ENCODE measurements at places on chromosomes 13 and 19.

DNA sequence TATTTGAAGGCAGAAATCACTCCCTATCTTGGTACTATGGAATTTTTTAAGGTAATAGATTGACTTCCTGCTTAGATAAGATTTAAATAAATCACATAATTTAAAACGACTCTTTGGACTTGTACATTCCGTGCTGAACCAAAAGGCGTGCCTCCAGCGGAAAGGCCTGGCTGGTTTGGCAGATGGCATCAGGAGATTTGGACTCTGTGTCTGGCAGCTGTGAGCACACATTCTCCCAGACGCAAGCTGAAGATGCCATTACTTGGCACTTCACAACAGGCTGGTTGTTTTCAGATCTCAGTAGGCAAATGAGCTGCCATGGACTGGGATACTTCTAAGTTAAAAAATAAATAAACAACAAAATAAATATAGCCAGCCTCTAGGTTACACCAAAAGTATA, 104.5 kb upstream of the SLC15A1 start:
- DNase-seq, result no peak

DNA sequence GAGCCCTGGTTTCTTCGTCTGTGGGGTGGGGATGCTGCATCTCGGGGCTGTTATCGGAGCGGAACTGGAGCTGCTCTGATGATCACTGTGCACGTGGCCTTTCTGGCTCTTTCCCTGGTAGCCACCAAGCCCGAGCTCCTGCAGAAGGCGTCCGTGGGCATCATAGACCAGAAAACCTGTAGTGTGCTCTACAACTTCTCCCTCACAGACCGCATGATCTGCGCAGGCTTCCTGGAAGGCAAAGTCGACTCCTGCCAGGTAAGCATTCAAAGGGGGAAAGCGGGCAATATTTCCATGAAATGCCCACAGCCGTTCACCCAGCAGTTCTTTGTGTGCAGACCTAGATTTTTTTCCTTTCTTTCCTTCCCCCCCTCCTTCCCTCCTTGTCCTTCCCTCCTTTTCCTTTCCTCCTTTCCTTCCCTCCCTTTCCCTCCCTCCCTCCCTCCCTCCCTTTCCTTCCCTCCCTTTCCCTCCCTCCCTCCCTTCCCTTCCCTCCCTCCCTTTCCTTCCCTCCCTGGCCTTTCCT, 9.4 kb downstream of the TIMM13 start:
- DNase-seq, result no peak

DNA sequence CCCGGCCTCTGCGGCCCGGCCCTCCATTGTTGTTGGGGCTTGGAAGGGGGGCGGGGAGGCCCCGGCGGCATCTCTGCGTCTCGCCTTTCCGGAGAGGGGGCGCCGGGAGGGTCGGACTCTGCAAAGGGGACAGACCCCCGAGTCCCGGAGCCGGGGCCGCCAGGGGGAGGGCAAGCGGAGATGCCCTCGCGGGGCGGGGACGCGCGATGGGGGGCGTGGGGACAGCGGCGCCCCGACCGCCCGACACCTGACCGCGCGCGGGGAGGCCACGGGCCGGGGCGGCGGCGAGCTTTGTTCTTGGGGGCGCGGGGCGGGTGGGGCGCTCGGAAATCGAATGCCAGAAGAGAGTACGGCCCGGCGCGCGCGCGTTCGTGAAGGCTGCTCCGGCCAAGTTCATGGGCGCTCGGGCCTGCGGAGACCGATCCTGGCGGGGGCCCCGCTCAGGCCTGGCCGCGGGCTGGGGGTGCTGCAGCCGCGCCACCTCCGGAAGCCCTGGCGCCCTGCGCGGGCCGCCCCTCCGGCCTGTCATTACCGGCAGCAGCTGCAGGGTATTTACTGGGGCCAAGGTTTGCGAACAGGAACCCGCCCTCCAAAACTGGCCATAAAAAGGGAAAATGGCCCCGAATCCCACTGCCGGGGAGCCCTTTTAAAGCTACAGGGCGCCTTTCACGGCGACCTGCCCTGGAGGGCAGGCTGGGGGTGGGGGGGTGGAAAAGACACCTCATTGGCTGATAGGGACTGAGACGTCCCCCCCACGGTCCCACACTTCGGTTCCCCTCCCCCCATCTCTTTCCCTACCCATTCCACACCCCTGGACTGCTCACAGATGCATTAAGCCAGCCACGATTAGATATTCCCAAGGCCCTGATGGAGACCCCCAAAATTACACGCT, 11.1 kb upstream of the NANOS3 start:
- no peak for DNase-seq

- DNase-seq, result no peak
Measured at GRCh38 chr13:33119856-33120543, 103.8 kb downstream of the KL start.

DNA sequence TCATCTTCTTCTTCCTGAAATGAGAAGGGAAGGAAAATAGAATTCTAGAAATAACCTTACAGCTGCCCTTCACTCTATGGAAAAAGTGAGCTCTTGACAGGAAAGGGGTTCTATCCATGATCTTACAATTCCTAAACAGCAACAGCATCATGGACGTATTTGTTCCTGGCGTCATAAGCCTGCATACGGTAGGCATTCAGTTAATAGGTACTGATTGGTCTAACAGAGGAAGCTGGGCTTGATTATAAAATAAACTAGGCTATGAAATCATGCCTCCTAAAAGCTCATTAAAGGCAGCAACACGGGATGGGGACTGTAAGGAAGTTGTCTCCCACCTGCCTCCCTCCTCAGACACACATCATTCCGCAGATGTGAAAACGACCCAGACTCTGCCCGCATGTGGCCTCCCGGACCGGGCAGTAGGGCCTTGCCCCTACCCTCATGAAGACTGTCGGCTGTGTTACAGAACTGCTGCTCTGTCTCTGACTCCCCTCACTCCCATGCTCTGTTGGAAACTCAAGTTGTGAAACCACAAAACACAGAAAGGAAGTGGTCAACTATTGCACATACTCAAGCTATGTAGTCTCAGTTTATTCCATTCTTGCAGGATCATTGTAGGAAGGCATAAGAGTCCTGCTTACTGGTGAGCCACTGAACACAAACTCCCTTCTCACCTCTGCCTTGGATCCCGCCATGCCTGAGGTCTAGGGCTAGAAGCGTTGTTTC, 129.8 kb downstream of the DLEU7 start:
- peak; percentile 19 for DNase-seq

DNA sequence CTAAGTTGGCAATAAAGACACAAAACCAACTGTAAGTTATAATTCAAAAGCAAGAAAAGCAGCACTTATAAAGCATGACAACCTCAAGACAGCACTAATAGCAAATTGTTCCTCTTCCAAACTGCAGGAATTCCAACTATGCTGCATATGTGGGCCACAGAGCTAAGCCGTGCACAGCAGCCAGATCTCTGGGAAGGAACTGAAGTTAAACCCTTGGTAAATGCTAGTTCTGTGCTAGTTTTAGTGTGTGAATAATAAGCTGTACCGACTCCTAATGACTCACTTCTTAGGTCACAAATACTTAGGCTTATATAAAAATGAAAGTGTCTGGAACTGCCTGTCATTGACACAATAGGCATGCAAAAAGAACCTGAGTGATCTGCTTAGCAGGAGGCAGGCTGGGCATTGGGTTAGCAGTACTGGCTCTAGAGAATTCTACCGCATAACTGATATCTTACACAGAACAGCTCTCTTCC, 21.2 kb upstream of the GTF3A start:
- no peak for DNase-seq

GRCh38 chr13:65468628-65469027, 1761.5 kb downstream of the PCDH9 start:
- no peak for DNase-seq

DNA sequence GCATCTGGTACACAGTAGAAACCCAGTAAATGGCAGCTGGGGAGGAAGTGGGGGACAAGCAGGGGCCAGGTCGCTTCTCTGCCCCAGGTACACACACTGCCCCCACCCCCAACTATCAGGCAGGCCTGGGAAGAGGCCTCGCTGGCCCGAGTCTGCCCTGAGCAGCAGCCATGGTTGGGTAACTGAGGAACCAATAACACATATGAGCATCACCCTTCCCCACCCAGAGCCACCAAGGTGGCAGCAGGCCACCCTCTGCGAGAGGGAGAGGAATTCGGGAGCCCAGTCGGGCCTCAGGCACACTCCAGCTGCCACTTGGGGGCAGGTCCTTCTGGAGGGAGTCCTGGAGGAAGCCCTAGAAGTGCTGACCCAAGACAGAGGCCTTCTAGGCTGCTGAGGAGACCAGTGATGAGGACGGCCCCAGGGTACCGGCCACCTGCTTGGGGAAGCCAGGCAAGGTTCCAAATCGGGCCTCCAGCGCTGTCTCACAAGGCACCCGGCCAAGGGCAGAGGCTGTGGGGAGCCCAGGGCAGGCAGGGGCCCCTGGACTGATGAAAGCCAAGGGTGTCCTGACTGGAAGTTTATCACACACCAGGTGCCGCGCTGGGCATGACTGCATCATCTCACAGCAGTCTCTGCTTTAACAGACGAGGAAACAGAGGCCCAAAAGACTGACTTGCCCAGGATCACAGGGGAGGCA, 14.0 kb upstream of the KPTN start:
- no peak for DNase-seq

- DNase-seq, result no peak
Measured at GRCh38 chr19:41876847-41877832, at the start of gene CD79A. CD79A (plus strand) TSS chr19:41877279; CDS start chr19:41877305, 26 bp downstream.

DNA sequence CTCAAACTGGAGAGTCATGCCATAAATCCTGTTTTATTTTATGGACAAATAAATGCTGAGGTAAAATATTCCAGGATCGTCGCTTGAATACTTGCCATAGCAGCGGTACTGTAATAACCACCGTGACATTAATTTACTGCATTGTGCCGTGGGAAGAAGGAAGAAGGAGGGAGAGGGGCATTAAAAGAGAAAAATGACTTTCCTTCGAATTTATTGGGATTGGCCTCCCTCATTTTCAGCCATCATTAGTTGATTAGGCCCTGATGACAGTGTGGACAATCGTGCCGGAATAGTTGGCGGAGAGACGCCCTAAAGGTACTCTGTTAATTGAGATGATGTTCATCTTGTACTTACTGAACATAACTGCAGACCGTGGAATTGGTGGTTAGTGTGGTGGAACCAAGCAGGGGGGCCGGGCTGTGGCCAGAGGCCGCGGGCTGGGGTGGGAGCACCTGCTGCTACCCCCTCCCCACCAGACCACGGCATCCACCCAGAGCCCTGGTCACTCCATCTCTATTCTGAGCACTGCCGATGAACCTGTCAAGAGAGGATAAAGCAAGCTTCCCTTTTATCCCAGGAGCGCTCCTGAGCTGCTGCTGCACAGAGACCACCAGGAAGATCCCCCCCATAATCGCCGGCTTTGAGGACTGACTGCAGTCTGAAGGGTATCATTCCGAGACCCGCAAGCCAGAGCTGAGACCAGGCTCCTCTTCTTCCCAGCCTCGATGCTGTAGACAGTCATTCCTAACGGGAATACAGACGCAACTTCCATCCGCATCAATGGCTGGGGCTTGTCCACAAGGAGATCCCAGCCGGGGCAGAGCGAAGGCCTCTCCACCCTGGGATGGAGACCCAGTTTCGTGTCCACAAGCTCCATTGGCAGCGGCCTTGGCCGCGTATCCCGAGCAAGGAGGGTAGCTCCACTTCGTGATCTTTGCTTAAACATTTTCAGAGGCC, 168.3 kb upstream of the TSHZ3 start:
- no peak for DNase-seq

DNA sequence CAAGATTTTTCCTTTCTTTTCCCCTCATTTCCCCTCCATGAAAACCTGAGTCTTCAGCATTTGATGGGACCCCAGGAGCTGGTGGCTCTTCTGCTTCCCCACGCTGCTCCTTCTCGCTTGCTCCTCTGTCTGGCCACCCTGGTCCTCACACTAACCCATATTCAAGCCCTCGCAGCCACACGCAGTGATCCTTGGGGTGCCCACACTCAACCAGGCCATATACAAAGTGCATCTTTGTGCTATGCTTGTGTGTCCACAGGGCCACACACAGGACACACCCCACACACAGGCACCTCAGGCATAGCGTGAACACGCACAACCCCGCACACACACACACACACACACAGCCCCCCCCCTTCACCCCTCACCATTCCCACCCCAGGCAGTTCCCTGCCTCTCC, 132.1 kb downstream of the URI1 start:
- no peak for DNase-seq

GRCh38 chr19:3285647-3286176, 61.3 kb downstream of the CELF5 start:
- DNase-seq, result no peak

- DNase-seq, result no peak
Measured at GRCh38 chr13:57311009-57311586, 144.1 kb downstream of the PRR20E start.

DNA sequence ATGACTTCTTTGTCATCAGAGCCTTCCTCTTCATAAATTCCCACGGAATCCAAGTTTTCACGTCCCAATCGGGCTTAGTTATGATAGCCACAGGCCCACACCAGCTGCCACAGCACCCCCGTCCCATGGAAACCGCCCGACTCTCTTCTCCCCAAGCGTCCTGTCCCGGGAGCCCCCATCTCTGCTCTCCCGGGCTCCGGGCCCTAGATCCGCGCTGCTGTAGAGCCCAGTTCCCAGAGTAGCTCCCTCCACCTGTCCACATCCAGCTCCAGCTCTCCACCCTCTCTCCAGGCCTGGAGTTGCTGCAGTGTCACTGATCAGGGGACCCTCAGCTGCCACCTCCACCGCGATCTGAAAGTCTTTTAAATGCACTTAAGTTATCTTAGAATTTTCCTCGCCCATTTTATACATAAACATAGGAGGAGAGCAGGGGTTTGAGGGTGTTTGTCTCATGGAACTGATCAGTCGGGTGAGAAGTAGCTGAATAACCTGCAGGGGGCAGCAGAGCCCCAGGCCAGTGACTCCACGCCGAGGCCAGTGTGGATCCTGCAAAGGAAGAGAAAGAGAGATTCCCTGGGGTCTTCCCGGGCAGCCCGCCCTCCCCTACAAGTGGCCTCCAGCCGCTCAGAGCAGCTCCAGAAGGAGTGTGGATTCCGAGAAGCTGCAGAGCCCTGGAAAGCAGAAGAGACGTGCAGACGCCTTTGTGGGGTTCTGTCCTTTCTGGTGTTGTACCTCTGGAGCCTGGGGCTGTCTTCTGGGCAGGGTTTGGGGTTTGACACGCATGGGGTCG, 1.1 kb upstream of the ZNF763 start:
- DNase-seq, result peak; percentile 89

DNA sequence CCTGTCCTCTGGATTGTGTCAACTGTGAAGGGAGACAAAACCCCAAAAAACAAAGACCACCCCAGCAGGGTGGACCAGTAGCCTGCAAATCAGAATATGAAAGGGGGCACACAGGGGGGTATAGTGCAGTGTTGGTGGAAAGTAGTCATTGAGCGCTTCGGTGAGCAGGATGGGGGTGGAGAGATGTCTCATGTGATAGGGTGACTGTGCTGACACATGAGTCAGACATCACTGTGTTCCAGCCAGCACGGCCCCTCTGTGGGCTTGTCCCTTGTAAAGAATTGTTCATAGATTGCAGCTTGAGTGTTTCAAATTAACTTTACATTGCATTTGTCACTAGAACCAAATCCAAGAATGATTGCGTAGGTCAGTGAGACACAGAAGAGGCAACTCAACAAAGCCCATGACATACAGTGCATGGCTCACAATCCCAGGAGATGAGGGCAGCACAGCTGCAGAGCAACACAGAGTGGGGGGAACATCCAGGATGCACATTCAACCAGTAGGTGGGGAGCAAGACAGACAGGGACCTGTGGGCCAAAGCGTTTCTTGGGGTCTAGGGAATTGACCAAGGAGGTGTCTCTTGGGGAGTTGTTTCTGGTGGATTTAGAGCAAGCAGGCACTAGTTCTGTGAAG, 7.5 kb downstream of the ZNF440 start:
- no peak for DNase-seq

GRCh38 chr13:32309312-32310133, 5.6 kb downstream of the ZAR1L start:
- DNase-seq, result peak; percentile 33

GRCh38 chr13:73622381-73622780, 511.8 kb downstream of the KLF12 start:
- no peak for DNase-seq

Data from hindlimb muscle (tissue), 1 donor.